ENCODE measurements at places on chromosomes 5 and 9.
A peak's percentile ranks its signal among the peaks of the same experiment; 100 is the strongest.

DNA sequence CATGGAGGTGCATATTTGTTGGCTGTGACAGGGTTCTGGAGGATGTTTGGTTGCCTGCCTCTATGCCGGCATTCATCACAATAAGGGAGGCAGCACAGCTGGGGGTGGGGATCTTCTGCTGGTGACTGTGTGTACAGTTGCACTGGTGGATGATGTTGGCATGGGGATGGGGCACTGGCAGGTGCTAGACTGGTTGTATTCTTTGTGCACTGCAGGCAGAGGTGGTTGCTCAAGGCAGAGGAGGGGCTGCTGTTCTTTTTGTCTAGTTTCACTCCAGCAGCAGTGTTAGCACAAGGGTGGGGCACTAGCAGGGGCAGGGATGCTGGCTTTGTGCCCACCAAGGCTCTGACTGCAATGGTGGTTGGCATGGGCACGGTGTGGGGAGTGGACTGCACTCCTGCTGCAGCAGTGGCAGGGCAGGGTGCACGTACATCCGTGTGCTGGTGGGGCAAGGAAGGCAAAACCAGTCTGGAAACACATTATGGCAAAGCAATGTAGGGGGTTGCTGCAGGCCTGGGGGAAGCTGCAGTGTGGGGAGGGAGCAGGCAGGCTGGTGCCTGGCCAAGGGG lies 69.3 kb downstream of the ISOC1 start:
- DNase-seq, result no peak

- DNase-seq, result no peak
These were observed 41.9 kb downstream of the STK10 start for GRCh38 chr5:172145870-172146747.

DNA sequence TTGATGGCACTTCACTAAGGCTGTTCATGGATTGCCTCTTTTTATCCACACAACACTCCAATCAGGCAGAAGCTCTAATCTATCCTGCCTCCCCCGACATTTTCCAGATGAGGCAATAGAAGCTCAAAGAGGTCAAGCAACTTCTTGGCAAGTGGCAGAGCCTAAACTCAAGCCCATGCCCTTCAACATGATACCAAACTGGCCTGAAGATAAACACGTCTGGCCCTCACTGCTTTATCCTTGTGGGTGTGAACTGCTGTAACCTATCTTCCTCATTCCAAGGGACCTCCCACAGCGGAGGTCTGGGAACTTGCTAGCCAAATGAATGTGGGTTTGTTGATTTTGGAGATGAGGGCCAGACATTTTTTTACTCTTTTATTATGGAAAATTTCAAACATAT lies 9.5 kb downstream of the SLC35A4 start:
- DNase-seq, result no peak

DNA sequence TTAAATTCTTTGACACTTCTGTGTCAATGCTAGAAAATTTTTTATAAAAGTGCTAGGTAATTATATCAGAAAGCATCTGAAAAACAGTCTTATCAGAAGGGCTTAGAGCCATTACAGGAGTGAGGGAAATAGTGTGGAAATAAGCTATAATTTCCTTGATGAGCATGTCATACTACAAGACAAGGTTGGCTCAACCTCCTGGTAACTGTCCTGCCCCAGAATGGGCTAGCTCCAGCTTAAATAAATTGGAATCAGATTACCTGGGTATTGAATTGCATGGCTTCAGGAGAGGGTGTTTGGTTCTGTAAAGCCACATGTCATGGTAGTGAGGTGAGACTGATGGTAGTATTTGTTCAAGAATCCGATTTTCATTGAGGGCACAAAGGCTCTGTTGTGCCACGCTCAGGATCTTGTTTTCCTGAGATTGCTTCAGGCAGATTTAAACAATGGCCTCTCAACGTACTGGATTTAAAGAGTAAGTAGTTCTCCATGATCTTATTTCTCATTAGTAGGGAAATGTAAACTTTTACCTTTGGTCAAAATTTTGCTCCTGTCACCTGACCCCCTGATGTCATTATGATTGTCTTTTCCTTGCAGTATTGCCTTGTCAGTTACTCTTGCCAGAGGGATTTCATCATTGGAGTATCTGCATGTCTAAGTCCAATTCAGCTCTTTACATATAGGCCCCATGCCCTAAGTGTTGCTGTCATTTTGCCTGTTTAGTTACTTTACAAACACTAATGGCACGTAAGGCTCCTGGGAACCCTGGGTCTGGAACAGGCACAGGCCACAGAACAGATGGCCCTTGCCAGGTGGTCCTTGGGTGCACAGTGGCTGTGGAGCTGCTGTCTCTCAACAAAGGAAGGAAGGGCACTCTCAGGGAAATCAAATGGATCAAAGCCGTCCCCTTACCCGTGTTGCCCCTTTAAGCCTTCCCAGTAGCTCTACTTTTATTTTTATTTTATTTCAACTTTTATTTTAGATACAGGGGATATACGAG lies 21.3 kb downstream of the TRIO start:
- peak; percentile 85 for DNase-seq

GRCh38 chr5:157182143-157182757 lies 1.6 kb downstream of the ITK start:
- DNase-seq, result no peak

DNA sequence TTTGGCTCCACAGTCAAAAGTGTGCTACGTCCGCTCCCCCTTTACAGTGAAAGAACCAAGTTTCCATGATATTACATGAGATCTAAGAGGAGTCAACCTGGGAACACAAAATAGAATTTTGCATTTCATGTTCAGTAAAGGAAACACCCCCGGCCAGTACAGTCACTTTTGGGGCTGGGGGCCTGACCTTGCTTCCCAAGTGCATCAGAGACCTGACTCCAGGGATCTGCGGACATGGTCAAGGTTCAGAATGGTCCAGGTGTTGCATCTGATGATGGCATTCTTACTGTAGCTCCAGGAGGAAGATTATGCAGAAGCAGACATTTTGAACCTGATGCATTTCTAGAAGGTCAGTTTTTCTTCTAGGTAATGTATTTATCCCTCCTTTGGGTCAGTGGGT lies 39.8 kb downstream of the AK8 start:
- DNase-seq, result no peak

DNA sequence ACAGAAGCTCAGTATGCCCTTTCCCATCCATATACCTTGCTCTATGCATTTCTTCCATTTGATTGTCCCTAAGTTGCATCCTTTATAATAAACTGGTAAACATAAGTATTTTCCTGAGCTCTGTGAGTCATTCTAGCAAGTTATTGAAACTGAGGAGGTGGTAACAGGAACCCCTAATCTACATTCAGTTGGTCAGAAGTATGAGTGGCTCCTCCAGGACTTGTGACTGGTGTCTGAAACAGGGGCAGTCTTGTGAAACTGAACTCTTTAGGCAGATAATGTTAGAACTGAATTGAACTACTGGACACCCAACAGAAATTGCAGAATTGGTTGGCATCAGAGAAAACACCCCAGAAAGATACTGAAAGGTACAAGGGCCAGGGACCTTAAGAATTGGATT lies 133.1 kb upstream of the POU5F2 start:
- DNase-seq, result no peak

DNA sequence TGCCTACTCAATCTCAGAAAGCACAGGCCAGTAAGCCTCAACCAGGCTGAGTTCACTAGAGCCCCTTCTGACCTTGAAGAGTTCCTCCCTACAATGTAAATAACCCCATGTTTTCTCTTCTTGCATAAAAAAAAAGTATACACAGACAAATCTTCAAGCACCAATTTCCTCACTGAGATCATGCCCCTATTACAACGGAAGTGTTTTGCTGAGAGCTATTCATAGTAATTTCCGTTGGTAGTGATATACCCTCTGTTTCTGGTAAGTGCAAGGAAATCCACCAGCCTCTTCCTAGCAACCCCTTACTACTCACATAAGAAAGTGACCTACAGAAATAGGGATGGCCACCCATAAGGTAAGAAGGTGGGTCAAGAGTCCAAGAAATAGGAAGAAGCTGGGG lies 76.4 kb upstream of the TARS1 start:
- DNase-seq, result no peak

DNA sequence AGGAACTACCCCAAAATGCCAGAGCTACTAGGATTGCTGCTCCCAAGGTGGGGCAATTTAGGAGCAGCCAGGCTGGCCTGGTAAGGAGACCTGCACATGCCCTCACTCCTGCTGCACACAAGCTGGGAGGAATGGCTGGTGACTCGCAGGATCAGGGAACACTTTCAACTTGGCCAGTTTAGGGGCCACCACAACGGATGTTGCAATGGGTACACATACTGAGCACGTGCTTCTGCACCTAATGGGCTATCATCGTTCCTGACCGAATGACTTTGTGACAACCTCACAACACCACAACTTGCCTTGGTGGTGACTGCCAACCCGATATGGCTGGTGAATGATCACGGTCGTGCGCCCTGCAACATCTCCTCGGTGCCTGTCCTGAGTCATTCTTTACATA lies 172.0 kb downstream of the ROR2 start:
- DNase-seq, result no peak

DNA sequence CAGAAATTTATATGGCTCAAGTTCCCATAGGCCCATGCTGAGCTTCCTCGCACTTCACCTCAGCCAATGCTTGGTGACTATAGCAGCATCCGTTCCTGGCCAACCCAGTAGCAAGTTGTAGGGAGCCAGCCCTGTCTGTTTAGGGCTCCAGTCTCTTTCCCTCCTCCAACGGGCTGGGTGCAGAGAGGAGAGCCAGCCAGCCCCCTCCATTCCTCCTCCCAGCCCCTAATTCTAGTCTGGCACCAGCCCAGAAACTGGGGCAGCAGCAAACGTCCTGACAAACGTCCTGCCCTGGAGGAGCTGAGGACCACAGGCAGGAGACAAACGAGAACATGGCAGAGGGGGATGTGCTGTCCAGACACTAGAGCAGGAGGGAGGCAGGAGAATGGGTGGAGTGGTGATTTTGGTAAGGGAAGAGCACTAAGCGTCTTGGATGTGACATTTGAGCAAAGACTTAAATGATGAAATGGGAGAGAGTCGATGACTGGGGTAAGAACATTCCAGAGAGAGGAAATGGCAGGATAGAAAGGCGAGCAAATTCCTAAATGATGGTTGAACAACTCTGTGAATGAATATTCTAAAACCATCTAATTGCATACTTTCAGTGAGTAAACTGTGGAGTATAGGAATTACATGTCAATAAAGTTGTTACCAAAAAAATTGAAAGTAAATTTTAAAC lies 222.5 kb upstream of the DAPK1 start:
- no peak for DNase-seq

GRCh38 chr5:68954618-68954910 lies 139.2 kb upstream of the SLC30A5 start:
- DNase-seq, result no peak

GRCh38 chr5:62197697-62198096 lies 108.3 kb upstream of the KIF2A start:
- DNase-seq, result no peak

GRCh38 chr5:132322266-132322665 lies 28.1 kb downstream of the SLC22A4 start:
- no peak for DNase-seq

DNA sequence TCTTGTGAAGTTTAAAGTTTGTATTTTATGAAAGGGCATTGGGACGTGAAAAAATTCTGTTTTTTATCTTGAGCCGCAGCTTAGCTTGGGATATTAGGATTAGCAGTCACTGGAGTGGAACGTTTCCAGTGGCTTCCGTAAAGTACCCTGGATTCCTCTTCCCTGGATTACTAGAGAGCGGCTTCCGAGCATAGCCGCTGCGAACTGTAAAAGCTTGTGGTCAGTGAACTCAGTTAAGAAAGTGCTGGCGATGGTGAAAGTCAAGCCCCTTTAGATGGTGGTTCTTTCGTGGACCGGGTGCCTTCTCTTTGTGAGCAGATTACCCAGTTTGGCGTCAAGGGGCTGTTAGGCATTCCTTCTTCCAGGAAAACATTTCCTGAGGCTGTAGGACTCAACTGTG lies 168.1 kb downstream of the KDM4C start:
- DNase-seq, result no peak

- DNase-seq, result peak; percentile 2
These were observed 229.3 kb downstream of the SLF1 start for GRCh38 chr5:94847726-94848125.

DNA sequence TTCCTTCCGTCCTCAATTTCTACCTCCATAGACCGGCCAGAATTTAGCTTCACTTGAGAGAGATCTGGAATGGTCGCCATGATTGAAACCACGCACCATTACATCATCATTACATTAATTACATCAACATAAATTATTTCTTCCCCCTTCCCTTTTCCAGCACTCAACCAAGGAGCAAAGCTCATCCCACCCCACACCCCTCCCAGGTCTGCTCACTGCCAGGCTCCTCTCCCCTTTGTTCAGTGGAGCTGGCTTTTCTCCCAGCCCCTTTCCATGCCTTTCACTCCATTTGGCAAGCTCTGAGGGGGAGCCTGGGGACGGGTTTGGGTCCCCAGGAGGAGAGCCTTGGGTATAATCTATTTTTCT lies 8.4 kb downstream of the RACK1 start:
- no peak for DNase-seq

DNA sequence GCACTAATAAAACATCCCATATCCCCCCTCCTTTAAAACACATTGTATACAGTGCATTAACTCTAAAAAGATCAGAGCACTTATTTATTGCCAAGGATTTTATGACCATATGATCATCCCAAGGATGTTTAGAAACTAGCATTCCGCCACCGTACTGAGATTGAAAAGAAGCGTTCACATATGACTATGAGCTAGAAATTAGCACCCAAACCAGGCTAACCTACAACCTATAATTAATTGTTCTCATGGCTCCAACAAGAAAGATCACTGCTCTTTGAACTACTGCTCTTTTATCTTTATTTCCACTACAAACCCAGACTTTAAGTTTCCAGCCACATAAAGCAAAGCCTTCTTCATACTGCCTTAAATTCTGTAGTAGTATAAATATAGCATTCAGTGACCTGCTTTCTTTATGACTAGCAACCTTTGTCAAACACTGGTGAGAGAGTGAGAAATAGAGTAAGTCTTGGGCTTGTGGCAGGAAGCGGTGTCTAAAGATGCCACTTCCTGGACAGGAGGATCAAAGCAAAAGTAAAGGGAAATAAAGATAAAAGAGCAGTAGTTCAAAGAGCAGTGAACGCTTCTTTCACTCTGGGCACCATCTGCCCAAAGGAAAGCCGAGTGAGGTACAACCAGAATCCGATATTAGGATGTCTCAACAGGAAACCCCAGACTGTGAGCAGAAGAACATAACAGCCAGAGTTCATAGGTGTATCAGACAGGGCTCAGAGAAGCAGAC lies 151.1 kb upstream of the ERCC6L2 start:
- no peak for DNase-seq

DNA sequence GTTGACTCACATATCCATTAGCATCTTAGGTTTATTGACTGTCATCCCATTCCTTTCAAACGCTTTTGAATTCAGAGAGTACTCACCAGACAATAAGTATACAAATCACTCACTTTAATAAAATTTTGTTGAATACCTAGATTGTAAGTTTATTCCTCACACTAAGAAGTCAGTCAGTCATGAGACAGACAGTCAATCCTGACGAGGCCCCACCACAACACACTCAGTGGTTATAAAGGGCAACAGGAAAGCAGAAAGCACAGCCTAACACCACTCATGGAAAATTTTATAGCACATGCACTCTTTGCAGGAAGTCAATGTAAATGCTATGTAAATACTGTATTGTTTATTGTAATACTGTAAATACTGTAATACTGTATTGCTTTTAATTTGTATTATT lies 176.3 kb upstream of the PTGER4 start:
- no peak for DNase-seq

GRCh38 chr9:8261737-8262136 lies 462.2 kb upstream of the DMAC1 start:
- no peak for DNase-seq

GRCh38 chr5:128669803-128670202 lies 131.8 kb upstream of the FBN2 start:
- DNase-seq, result no peak

- DNase-seq, result no peak
These were observed 26.6 kb downstream of the ENHO start for GRCh38 chr9:34496149-34496712.

GRCh38 chr5:134038138-134038537 lies 33.4 kb upstream of the VDAC1 start:
- DNase-seq, result no peak

All from NCI-H2171 treated with DMSO at 0.1 percent for 48 hours (cell line).